ENCODE measurements at places on chromosomes 6 and 20.

GRCh38 chr6:148293181-148293995 is 49.2 kb upstream of the SASH1 start:
- no peak for DNase-seq

DNA sequence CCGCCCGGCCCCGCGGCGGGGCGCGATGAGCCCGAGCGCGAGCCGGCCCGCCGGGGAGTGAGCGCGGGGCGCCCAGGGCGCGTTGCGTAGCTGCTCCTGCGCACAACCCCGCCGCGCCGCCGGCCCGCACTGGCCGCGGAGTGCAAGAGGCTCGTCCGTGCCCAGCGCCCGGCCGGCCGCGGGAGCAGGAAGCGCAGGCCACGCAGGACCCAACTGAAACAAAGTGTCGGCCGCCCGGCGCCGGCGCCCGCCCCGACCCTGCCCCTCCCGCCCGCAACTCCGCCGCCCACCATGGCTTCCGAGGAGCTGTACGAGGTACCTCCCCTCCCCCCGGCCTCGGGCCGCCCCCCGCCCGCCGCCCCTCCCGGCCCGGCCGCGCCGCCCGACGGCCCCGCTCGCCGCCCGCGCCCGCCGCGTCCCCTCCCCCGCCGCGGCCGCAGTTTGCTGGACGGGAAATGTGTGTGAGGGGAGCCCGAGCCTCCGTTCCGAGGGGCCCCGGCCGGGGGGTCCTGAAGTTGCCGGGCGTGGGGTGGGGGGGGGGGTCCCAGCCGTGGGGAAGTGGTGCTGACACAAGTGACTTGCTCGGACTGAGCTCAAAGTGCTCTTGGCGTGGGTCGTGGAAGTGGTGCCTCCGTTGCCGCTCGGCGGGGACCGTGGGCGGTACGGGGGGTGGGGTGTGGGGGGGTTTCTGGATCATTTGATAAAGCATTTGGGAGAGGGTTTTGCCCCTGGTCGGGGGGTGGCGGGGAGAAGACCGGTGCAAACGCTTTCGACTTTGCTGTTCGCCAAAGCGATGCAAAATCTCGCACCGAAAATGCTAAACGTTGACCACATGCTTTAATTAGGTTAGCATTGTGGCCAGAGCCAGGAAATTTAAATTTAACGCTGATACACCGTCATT is 539 bp downstream of the CDYL start:
- DNase-seq: peak; percentile 50

GRCh38 chr20:32206760-32207625 is 550 bp downstream of the PLAGL2 start:
- DNase-seq: peak; percentile 10

DNA sequence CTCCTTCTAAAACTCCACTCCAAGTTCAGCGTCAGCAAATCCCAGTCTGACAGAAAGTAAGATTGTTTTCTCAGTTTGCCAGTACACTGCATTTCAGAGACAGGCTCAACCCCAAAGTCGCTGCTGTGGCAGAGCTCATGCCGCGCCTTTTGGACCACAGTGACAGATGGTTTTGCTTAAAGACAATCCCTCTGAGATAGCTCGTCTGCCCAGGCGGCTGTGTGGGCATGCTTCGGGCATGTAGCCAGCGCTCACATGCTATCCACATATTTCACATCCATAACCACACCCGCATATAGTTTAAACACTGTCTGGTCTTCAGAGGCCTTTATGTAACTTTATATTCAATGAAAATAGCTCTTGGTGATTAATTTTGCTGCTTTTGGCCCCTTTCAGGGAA is 14.7 kb upstream of the PXDC1 start:
- no peak for DNase-seq

DNA sequence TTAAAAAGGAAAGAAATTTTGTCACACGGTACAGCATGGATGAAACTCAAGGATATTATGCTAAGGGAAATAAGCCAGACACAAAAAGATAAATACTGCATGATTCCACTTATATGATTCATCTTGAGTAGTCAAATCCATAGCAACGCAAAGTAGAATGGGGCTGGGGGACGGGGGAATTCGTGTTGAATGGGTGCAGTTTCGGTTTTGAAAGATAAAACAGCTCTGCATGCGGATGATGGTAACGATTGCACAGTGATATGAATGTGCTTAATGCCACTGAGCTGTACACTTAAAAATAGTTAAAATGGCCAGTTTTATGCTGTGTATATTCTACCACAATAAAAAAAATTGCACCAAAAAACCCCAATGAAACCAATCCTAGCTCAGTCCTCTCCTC is 52.9 kb upstream of the SIRPA start:
- no peak for DNase-seq

DNA sequence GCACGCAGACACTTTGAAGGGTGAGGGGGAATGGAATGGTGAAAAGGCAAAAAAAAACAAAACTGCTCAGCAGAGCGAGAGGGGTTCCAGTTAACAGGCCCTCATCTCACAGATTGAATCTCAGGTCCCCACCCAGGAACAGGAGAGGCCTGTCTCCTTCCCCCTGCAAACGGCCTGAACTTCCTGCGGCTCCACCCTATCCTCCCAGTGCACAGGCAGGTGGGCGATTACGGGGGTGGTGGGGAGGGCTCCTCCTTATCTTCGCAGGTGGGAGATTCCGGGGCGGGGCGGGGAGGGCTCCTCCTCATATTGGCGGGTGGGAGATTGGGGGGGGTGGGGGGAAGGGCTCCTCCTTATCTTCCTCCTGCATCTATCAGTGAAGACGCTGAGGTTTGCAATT is 129.0 kb downstream of the SOX4 start:
- no peak for DNase-seq

DNA sequence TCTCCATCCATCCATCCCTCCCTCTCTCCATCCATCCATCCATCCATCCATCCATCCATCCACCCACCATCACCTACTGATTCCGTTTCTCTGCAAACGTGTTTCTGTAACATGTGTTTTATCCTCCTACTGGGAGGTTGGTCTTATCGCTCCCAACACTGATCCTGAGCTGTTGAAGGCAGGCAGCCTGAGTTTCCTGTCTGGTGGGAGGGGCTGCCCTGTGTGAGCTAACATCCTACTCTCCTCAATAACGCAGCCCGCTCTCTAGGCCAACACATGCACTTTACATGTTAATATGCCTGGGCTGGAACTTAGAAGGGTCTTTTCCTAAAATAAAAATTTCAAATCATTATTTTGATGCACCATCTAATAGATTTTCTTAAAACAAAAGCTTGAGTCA is 126.5 kb downstream of the WDR27 start:
- DNase-seq: no peak

GRCh38 chr6:148703900-148704299 is 42.9 kb upstream of the UST start:
- DNase-seq: no peak

GRCh38 chr6:27558028-27558724 is 85.3 kb upstream of the ZNF184 start:
- DNase-seq: no peak

DNA sequence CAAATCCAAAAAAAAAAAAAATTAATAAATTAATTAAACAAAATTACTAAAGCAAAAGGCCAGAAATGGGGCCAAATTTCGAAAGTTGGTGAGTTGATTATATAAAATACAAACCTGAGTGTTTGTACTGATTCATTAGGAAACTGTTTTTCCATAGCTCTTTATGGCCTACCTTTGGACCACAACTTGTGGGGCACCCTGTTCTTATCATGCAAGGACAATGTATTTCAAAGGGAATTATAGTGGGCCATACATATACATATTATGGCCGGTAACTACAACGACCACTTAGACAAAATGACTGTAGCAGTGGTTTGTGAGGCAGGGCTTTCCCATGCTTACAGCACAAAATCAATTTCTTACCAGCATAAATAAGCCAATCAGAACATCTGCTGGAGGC is 69.5 kb downstream of the ESF1 start:
- no peak for DNase-seq

- DNase-seq: no peak
Measured at GRCh38 chr6:74114428-74114827, 418.4 kb downstream of the CD109 start.

GRCh38 chr6:151550618-151551017 is 56.8 kb downstream of the CCDC170 start:
- no peak for DNase-seq

DNA sequence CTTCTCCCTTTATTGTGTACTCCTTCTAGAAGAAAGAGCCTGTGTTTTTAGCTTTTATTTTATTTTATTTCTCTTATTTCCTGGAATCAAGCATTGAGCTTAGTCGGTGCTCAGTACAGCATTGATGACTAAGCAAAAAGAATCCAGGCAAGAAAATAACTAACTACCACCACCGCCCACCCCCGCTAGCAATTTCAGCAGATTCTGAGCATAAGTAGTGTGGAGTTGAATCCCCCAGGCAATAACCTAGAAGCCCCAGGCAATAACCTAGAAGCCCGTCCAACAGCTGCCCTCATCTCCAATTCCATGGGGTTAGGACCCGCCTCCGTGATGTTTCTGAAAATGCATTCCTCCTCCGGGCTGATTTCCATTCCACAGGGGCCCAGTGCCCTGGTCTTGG is 258.0 kb upstream of the TAB2 start:
- DNase-seq: no peak

DNA sequence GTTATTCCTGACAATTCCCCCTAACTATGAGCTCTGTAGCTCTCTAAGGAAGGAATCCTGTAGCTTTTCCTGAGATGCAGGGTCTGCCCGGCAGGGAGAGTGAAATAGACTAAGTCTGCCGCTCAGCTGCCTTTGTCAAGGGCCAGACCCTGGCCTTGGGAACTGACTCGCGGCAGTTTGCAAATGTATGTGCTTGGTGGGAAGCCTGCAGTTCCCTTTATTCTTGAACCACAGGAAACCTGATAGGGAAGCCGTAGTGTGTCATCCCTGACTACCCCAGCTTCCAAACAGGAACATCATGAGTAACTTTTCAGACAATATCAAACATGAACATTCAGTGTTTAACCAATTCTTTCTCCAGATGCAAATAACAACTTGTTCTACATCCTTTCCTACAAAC is 78.7 kb upstream of the IFNGR1 start:
- no peak for DNase-seq

DNA sequence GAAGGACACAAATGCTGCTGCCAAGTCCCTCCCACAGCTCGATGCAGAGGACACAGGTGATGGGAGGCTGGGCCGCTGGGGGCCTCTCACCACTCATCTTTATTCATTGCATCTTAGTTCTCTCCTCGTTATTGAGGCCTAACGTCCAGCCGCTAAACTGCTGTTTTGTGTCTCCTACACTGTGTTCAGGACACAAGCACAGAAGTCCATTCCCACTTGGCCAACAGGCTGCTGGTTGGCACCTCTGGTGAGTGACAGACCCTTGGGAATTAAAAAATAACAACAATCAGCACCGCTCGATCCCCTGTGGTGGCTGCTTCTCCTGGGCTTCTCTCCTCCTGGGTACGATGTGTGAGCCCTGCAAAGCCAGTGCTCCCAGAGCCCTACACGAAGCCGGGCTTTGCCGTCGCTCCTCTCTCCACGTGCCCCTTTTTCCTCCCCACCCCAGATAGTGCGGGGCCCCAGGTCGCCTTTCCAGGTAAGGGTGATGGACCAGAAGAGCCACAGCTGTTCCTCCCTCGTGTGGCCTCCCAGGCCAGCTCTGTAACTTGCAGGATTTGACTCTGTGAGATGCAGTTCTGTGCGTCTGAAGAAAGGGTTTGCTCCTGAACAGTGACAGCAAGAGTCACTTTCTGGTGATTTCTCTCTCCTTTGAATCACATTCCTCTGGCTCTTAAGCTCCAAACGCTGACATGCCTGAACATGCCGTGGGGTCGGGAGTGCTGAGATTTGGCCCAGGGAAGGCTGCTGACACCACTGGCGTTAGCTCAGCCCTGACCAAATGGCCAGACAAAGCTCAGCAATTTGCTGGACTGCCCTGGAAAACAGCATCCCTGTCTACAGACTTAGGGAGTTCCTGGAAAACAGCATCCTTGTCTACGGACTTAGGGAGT is 59.3 kb downstream of the DLL1 start:
- no peak for DNase-seq

DNA sequence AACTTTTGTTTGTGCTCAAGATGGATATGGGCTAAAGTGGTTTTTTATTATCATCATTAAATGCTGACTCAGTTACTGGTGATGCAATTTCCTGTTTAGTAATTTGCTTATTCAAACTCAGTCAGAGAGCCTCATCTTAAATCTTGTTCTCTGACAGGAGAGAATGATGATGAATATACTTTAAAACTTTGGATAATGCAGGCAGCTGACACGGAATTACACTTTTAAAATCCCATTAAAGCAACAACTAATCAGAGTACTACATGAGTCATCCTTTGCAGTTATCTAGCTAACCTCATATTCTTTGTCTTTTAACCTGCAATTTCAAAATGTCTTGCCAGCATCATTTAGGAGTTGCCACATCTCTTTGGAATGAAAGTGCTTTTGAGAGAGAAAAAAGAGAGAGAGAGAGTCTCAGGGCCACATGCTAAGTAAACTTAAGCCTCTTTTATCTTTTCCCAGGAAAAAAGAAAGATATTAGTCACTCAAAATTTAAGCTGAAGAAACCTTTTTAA is 9.2 kb upstream of the C6orf141 start:
- no peak for DNase-seq

- no peak for DNase-seq
Measured at GRCh38 chr6:53910834-53911233, 116.0 kb downstream of the LRRC1 start.

DNA sequence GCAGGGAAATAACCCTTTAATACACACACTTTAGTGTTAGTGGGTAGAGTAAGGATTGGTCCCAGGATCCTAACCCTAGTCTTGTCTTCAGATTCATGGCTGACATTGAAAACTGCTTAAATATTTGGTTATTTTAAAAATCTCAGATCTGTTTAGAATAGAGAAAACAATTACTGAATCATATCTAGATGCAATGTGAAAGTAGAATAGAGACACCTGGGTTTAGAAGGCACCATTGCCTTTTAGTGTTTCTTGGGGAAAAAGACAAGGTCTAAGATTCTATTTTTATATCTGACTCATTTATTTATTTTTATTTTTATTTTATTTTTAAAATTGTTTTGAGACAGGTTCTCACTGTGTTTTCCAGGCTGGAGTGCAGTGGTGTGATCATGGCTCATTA is 6.0 kb downstream of the DDX43 start:
- DNase-seq: no peak

DNA sequence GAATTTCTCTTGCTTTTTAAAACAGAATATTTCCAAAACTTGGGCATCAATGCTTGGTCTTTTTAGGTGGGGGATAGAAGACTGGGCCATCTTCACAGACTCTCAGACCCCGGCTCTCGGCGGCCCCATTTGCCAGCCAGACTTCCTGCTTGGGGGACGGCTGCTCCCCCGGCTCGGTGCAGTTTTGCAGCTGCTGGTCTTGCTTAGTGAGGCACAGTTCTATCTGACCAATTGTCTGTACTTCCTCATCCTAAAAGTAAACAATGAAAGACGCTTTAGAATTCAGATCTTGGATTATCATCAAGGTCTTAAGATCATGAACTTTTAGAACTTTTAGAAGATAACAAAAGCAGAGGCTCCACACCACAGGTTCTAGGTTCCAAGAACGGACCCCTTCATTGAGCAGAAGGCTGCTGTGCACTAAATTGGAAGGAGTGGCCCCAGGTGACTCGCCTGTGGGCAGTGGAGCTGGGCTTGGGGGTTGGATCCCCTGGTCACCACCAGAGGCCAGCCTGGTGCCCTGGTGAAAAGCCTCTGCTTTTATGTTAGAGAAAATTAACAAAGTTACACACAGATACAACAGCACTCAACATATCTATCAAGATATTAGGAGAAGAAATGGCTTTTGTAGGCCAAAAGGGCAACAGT is 26.7 kb downstream of the RNASET2 start:
- no peak for DNase-seq
